ENCODE measurements at places on chromosomes 6 and 20.

GRCh38 chr6:70846207-70846835 lies 110.5 kb downstream of the B3GAT2 start:
- DNase-seq = peak; percentile 54

DNA sequence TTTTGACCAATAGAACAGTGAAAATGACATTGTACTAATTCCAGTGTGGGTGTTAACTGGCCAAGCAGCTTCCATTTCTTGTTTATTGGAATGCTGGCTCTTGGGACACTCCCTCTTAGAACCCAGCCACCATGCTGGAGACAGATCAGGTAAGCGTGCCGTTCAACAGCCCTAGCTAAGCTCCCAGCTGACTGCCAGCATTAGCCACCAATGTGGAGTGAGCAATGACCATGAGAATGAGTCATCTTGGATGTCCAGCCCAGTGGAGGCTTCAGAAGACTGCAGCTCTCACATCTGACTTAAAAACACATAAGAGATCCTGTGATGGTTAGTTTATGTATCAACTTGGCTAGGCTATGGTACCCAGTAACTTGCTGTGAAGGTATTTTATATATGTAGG lies 3.0 kb upstream of the LINC00237 start:
- no peak for DNase-seq

- DNase-seq = no peak
Measured at GRCh38 chr20:2820896-2821869, 5.0 kb downstream of the TMEM239 start.

DNA sequence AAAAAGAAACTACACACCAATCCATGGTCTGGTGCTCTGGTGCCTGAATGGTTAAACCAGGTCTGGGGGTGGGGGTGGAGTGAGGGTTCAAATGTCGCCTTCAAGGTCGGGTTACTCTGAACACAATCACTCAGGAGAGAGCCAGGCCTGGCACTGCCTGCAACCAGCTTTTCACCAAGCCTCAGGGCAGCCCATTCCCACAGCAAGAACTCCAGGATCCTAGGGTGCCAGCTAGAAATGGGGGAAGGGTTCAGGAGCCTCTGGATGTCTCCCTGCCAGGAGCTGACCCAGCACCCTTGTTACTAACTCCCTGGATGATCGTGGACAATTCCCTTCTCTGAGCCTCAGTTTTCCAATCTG lies 6.7 kb downstream of the SDC4 start:
- no peak for DNase-seq

GRCh38 chr6:167774881-167775280 lies 51.8 kb upstream of the AFDN start:
- no peak for DNase-seq

- DNase-seq = no peak
Measured at GRCh38 chr20:37160683-37161082, 18.4 kb upstream of the RPN2 start.

DNA sequence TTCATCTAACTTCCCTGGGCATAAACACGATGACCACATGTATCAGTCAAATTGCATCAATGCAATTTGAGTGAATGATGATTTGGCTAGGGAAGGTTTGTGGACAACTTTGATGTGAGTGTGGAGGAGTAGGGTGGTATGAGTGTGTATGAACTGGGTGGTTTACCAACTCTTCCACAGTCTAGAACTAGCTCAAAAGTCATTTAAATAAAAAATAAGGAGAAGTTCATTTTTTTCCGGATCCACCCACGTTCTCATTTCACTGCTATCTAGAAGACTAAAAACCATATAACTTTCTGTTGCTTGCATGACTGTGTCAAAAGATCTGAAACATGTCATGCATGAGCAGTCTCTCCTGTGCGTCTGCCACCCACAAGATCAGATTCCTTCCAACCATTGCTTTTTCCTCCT lies 23.6 kb downstream of the SLC35D3 start:
- no peak for DNase-seq

DNA sequence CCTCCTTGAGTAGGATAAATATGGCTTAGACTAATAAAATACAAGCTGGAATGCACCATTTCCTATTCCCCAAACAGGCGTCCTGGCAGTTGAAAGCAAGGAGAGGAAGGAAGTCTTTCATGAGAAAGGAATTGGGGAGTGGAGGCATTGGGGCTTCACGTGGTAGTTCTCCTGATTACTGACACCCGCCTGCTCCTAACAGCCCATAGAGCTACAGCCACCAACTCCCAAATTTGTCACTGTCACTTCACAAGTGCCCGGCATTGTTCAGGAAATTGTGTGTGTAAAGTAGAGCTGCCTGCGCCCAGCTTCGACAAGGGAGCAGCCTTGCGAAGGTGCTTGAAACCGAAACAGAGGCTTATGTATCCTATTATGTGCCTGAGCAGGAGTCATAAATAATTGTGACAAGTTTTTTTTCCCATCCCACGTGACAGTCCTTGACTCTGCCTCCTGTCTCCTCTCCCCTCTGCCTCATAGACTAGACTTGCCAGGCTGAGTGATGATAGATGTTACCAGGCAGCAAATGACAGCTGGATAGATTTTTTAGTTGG lies 301.7 kb upstream of the ZFP64 start:
- DNase-seq = peak; percentile 84

GRCh38 chr6:3439961-3440360 lies 16.9 kb downstream of the SLC22A23 start:
- no peak for DNase-seq

DNA sequence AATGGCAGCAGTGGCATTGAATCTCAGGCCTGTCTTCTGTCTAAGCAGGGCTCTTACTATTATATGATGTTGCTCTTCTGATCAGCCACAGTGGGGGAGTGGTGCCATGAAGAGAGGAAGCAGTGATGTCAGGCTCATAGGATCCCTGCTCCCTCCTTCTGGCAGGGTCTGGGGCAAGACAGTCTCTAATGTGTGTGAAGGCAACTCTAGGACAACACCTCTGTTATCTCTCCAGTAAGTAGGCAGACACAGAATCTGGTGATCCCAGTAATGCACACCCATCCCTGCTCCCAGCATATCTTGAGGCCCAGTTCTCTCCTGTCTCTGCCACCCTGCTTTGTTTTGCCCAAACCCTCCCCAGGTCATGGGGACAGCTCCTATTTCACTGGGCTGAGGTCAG lies 8.8 kb downstream of the C20orf202 start:
- DNase-seq = no peak

DNA sequence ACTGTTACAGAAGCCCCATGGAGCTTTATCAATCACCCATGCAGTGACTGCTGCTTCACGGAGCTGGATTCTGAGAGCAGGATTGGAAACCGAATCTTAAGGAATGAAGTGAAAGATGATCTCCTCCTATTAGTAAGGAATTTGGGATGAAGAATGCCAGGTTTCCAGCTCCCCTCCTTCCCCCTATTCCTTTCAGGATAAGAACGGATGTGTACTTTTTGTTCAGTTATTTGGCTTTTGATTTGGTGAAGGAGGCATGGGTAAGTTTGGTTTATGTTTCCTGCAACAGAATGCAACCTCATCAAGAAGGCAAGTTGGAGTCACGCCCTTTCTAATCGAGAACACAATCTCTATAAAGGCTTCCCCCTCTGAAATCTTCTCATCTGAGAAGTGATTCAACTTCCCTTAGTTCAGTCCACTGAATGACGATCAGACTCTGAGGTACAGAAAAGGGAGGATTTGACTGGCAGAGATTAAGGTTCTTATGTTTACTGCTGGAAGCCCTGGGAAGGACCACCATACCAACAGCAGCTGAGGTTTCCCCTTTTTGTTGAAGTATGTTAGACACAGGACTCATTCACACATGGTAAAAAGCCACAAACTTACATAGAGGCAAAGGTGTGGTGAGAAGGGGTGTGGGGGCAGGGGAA lies 5.5 kb downstream of the ELMO2 start:
- DNase-seq = no peak

DNA sequence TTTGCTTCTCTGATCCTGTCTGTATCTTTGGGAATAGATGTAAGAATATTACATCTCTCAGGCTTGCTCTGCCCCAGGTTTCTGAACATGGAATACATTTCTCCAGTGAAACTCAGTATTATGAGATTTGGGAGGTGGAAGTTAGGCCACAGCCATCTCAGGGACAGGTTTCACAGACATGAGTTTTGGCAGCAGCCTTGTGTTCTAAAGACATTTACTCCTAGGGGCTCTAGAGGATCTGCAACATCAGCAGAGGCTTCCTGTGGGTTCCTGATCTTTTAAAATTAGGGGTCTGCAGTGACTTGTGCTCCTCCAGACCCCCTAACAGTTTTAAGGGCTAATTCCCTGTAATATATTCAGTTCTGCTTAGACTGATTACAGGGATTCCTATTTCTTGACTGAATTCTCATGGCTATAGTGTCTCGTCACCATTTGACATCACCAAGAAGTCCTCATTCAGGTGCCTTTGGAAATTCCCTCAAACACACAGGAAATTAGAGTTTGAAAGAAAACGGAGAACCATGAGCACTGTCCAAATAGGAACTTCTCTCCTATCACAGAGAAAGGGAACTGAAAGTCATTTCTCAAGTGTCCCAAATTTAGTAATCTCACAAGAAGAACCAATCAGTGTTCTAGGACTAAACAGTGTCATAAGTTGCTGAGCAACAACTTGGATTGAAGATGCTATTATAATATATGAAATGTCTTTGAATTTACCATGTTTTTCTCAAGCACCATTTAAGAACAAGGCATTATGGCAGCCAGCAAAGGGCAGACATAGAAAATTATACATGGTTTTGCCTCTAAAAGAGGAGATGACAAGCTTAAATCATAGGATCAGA lies 2.5 kb upstream of the HLA-DRA start:
- no peak for DNase-seq

GRCh38 chr6:67898875-67899274 lies 736.2 kb upstream of the ADGRB3 start:
- no peak for DNase-seq

DNA sequence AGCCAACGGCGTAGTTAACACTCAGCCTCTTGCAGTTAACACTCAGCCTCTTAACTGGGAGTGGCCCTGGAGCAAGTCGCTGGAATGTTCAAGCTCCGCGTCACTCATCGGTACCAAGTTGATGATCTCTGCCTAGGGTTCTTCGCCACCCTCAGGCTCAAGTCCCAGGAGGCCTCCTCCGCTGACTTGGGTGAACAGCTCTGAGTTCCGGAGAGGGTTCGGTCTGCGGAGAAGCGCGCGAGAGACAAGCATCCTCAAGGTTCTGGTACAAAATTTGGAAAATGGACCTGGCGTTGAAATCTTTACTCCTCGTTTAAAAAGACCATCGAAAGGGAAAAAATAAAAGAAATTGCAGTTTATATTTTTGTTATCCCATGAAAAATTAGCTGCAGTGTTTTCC lies 876 bp upstream of the DSP start:
- DNase-seq = peak; percentile 91

- DNase-seq = no peak
Measured at GRCh38 chr6:11494786-11495564, 42.6 kb upstream of the TMEM170B start.

DNA sequence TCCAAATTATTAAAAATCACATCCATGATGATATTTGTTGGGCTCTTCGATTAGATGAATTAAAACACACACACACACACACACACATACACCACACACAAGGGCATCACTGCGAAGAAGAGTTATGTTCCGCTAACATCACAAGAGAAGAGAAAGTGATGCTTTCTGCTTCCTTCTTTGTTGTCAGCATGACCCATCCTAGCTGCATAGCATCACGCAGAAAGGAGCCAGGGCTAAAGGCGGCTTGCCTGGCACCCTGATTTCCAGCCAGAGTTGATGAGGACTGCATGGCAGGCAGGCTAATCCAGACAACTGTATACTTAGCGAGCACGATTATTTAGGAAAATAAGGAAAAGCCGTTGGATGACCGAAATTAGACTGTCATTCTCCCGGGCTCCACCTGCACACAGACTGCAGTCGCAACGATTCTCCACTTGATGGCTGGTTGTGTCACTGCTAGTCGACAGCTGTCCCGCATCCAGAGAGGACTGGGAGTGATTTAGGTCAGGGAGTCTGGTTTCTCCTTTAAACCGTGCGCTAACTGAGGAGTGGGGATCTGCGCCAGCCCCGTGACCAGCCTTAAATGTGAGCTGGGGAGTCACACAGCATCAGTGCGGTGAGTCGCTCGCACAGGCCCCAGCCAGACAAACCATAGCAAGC lies 70.6 kb upstream of the SOX4 start:
- DNase-seq = no peak

- no peak for DNase-seq
Measured at GRCh38 chr6:138527411-138528088, 28.3 kb upstream of the NHSL1 start.

GRCh38 chr6:148221196-148221979 lies 121.2 kb upstream of the SASH1 start:
- DNase-seq = no peak

DNA sequence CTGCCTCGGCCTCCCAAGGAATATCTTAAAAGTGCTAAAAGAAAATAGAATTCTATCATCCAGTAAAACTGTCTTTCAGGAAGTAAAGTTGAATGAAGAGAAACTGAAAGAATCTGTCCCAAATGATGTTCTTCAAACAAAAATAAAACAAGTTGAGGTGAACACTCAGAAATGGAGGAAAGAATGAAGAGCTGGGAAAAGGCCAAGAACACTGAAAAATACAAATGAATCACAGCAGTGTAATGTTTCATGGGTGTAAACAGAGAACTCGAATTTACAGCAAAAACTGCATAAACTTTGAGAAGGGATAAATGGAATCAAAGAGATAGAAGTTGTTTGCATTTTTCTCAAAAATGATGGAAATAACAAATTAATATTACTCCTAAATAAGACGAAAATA lies 317.3 kb downstream of the TAF4 start:
- DNase-seq = no peak

DNA sequence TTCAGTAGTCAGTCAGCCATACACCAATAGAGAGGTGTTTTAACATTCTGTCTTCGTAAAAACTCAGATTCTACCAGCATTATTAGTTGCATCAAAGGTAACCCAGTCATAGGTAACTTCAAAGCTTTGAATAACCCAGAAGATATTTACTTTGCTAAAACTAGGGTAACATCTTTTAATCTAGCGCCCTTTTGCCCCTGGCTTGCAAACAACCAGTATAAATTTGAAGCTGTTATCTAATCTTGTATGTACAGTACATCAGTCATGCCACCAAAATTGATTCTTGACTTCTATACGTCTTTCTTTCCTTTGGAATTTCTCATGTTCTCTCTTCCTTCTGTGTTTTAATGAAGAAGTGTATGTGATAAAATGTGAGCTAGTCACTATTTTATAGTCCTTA lies 109.3 kb downstream of the LIN28B start:
- DNase-seq = no peak

DNA sequence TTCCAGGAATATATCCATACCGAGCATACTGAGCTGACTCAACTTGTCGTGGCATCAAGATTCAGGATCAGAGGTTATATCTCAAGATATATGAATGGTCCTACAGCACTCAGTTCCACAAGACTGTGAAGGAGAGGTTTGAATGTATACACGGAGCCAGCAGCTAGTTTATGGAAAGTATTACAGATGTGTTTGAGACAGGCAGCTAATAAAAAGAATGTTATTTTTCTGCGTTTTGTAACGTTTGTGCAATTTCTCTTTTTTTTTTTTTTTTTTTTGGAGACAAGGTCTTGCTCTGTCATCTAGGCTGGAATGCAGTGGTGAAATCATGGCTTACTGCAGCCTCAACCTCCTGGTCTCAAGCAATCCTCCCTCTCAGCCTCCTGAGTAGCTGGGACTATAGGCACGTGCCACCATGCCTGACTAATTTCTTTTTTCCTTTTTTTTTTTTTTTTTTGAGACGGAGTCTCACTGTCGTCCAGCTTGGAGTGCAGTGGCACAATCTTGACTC lies 3.4 kb upstream of the FAM110A start:
- DNase-seq = no peak

GRCh38 chr6:135066397-135066796 lies 11.8 kb upstream of the HBS1L start:
- DNase-seq = no peak
